Stimulated activated CD8-positive, alpha-beta memory T cell treated with anti-CD3 and anti-CD28 coated beads, Interleukin-15, amount 100 ng/mL, for 24 hours (primary cell): ENCODE measurements at places on chromosomes 2 and 18.

GRCh38 chr18:78716022-78716421 lies 263.6 kb upstream of the SALL3 start:
- DNase-seq = no peak

DNA sequence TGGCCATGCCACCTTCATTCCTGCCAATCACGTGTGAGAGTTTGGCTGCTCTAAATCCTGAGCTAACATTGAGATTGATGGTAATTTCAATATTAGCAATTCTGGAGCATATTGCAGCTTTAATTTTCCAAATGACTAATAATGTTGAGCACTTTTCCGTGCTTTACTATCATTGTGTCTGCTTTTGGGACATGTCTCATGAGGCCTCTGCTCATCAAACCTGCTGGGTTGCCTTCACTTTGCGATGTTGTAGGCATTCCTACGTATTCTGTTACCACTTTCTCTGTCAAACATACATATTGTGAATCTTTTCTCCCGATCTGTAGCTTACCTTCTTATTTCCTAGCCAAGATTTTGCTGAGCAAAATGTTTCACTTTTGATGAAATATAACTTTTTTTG lies 466.6 kb downstream of the GALR1 start:
- no peak for DNase-seq

- DNase-seq = no peak
These were observed 1171.7 kb upstream of the ZEB2 start for GRCh38 chr2:145691659-145692058.

DNA sequence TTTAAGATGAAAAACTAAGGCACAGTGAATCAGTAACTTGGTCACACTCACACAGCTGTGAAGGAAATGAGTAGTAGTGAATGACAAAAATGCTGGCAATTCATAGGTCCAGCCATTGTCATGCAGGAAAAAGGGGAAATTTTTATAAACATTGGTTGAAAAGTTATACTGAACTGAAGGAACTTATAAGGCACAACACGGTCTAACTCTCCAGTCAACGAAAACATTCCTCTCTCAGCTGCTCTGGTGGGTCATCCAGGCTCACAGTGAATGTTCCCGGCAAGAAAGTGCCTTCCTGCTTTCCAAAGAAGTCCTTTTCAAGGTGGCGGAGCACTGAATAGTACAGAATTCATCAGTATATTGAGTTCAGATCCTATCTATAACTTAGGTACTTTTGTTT lies 476.1 kb downstream of the DCC start:
- DNase-seq = no peak

DNA sequence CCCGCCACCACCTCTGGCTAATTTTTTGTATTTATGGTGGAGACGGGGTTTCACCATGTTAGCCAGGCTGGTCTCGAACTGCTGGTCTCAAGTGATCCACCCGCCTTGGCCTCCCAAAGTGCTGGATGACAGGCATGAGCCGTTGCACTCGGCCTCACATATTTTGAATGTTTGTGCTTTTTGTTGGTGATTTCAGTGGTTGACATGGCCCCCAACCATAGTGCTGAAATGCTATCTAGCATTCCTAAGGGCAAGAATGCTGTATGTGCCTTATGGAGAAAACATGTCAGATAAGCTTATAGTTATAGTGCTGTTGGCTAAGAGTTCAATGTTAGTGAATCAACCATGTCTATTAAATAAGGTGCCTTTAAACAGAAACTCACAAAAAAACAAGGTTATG lies 8.9 kb downstream of the ZAP70 start:
- no peak for DNase-seq

DNA sequence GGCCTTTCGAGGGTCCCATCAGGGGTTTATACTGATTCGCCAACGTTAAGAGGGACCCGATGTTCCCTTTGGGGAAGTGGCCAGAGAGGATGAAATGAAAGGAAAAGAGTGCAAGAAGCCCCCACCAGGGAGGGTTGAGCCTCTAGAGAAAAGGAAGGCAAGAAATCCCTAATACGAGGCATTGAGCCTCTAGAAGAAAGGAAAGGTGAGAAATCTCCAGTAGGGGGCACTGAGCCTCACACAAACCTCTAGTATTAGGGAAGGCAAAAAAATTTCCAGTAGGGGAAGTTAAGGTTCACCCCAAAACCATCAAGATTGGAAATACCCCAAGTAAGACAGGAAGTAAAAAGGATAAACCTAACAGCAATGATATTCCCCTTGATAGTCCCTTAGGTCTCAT lies 9.8 kb upstream of the SAP130 start:
- no peak for DNase-seq

DNA sequence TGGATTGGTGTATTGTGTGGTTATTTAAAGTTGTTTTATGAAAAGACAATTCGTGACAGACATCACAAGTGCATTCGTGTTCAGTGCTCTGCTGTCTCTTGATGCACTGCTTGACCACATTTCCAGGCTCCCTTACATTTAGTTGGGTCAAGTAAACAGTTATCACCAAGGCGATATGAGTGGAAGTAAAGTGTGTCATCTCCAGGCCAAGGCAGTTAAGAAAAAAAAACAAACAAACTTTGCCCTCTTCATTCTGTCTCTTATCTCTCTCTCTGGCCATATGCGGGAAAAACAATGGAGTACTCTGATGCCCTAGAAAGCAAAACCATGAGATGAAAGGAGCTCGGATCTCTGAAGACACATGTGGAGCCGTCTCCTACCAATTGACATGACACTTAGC lies 131.1 kb downstream of the DSEL start:
- no peak for DNase-seq

DNA sequence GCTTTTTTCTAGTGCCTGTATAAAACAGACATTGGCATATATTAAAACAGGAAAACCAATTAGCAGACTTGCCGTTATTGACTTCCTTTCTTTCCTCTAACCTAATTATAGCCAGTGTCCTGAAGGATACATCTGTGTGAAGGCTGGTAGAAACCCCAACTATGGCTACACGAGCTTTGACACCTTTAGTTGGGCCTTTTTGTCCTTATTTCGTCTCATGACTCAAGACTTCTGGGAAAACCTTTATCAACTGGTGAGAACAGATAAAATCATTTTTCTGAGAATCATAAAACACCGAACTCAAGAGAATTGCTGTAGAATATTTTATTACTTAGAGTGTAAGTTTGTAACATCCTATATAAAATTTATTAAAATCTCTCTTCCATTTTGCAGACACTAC lies 74.3 kb downstream of the SCN2A start:
- DNase-seq = no peak

DNA sequence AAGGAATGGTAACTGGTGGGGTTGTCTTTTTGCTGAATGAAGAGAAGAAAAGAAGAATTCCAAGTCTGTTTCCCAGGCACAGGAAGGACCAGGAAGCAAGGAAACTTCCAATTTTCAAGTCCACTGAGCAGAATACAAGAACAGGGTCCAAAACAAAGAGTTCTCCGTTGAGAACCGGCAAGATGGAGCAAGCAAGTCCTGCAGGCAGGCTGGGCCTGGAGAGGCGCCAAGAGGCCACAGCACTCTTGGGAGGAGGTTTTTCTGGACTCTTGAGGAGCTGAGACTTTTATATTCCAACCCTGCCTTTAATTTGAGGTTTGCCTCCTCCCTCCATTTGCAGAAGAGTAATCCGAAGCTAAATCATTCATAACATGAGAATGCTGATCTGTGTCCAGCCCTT lies 224.5 kb downstream of the IKZF2 start:
- no peak for DNase-seq

GRCh38 chr2:160491911-160492371 lies 1.7 kb downstream of the RBMS1 start:
- no peak for DNase-seq

- no peak for DNase-seq
These were observed 287.6 kb downstream of the PHLPP1 start for GRCh38 chr18:63002803-63003445.

DNA sequence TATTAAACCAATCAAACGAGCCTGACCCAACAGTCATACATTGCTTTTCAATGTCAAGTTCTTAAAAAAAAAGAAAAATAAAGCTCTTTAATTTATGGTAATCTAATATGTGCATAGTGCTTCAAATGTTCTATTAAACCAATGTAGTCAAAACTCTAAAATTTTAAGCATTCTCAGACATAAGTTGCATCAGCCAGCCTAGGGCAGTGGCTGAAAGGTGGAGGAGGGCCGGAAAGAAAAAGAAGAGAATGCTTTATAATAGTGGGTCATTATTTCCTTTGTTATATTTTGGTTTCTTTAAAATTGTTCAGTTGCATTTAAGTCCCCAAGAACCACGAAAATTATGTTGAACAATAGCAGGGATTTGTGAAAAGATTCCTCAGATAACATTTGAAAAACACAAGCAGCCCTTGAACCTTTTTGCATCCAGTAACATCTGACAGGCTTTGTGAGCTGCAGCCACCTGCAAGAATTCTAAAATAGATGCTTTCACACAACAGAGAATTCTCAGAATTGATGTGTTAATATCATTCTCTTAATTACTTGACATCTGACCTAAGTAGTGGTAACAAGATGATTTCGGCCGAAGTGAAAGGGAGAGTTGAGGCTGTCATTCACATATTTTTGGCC lies 252.1 kb downstream of the CDCA7 start:
- no peak for DNase-seq

DNA sequence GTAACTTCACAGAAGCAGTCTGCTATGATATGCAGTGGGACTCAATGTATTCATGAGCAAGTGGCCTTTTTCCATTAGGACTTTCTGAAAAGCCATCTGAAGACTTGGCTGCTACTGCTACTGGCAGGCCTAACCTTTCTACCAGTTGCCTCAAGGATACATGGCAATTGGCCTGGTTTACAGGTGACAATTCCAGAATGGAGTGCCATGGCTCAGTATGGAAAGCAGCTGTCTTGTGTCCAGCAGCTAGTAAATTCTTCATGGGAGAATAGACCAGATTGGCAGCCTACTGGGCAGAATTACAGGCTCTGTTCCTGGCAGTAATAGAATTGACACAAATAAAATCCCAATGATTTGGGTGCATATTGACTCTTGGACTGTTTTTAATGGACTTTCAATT lies 12.6 kb upstream of the TMX3 start:
- no peak for DNase-seq

DNA sequence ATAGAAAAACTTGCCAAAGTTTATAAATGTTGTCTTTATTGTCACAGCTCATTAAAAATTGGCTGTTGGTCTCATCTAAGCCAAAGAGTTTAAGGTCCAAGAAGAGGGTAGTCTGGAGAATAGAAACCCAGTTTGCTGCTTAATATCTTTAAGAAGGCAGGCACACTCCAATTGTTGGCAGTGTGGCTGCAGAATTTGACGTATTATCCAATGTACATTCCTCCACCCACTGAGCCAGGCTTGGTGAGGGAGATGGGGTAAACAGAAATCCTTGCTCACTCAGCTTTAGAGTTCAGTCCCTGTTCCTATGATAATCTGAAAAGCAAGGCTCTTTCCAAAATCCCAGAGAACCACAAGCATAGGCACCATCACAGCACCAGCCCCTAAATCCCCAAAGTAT lies 10.7 kb upstream of the ADD2 start:
- no peak for DNase-seq

GRCh38 chr18:3356614-3357013 lies 93.4 kb upstream of the TGIF1 start:
- no peak for DNase-seq

DNA sequence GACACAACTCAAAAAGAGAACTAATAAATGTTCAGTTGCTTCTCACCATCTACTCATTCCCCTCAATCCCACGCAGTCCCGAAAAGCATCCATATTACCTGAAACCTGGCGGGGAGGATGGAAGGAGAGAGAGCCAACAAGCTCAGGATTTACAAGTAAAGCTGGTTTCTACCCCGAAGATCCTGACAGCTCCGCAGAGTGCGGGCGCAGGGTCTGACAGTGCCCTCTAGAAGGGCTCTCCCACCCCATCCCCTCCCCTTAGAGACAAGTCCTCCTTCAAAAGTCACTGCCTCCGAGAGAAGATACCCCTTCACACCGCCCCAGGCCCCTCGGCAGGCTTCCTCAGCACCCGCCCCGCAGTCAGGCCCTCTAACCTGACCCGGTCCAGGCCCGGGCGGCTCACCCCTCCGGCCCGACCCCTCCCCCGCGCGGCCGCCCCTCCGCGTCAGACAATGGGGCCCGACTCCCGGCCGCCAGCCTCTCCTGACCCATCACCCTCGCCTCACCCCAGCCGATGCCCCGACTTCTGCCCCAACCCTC lies 550 bp downstream of the RAB1A start:
- DNase-seq = peak; percentile 14

DNA sequence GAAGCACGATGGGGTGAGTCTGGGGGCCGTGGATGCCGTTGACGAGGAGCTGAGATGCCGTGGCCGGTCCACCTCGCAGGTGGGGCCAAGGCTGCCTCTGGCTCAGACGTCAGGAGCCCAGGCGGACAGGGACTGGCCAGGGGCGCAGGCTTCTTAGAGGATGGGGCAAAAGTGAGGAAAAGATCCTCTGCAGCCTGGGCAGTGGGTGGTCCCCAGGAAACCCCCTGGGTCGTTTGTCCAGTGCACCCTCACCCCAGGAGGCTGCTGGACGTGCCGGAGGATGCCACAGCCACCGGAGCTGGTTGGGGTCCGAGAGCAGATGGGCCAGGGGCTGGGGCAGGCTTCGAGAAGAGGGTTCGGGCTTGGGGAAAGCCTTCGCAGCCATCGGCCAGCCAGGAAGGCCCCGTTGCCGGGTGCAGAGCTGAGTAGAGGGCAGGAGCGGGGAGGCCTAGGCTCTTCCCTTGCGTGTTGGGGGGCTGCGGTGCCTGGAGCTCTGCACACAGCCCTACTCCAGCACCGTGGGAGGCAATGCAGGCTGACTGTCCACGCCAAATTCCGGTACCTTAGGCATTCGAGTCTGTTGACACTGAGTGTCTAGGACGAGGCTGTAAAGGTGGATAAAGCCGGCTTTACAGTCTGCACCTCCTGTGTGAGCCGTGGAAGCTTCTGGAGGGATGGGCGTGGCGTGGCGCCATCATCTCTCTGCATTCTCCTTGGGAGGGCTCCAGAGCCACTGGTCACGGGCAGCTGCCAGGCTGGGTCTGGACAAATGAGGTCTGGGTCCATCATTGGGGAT lies 18.8 kb downstream of the GPC1 start:
- no peak for DNase-seq

DNA sequence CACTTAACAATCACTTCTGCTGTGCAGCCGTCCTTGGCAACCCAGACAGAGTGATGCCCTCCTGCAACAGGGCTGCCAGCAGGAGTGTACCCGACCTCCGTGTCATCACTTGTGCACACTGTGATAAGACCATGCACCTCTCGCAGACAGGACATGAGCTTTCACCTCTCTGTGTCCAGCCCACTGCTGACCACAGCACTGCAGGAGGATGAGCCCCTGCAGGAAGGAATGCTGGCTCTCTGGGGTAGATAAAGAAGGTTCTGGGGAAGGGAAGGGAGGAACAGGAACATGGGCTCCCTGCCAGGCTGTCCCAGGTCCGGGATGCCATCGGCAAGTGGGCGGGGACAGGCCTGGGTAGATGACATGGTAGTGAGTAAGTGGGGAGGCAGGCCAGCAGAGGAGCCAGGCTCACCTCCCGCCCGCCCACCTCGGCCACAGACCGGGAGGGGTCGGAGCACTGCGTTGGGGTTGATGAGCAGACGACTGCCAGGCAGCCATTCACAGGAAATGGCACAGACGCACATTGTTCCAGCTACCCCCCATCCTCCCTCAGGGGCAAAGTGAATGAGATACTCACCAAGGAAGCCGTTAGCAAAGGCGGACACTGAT lies 18.6 kb upstream of the COL6A3 start:
- DNase-seq = peak; percentile 69

GRCh38 chr2:7068457-7068856 lies 151.2 kb downstream of the RNF144A start:
- no peak for DNase-seq

GRCh38 chr2:217654168-217654567 lies 348.6 kb downstream of the TNS1 start:
- DNase-seq = no peak

GRCh38 chr2:191180713-191181112 lies 29.9 kb upstream of the STAT4 start:
- no peak for DNase-seq

- no peak for DNase-seq
These were observed 1142.1 kb downstream of the CNTNAP5 start for GRCh38 chr2:125167152-125167551.
